Dermis microvascular lymphatic vessel endothelial cell (primary cell): ENCODE measurements at places on chromosomes 13 and 19. TPM values are rescaled to one million over a fixed set of nuclear protein-coding genes. Genes with fewer than 3 reads are reported as not detected.

SLC10A2 gene
- not detected in 2 replicates for total RNA-seq

NKPD1 gene
- total RNA-seq = 0.13 TPM in 2 replicates

CRX gene
- not detected in 2 replicates for total RNA-seq

TUBB4A gene
- total RNA-seq = not detected in 2 replicates

HPN gene
- total RNA-seq = under 0.01 TPM in 1 of 2 replicates, not detected in the other

CYP4F3 gene
- not detected in 2 replicates for total RNA-seq

ZNF77 gene
- total RNA-seq = 3.7 and 4.4 TPM in 2 replicates

LHFPL6 gene
- 31.8 and 69.2 TPM in 2 replicates for total RNA-seq

METTL21C gene
- total RNA-seq = not detected in 2 replicates

CGB8 gene
- not detected in 2 replicates for total RNA-seq

CGB3 gene
- not detected in 2 replicates for total RNA-seq

CA11 gene
- 2.6 and 4.6 TPM in 2 replicates for total RNA-seq

KIR3DL2 gene
- not detected in 2 replicates for total RNA-seq

HCN2 gene
- total RNA-seq = 0.39 and 0.76 TPM in 2 replicates
